ENCODE measurements at places on chromosomes 11 and 22.

DNA sequence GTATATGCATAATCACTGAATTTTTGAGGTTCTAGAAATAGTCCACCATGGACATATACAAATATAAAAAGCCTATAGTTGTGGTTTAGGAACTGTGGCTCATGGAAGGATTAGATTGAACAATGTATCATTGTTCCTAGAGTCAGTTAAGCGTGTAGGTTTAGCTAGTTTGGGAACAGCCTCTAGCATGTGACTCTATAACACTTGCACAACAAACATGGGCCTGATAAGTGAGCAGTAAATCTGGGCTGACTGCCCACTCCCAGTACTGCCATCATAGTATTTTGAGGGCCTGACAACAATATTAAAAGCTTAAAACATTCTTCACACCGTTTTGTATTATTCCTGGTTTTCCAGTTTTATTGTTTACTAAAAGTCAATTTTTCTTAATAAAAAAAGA, 47.0 kb downstream of the YAP1 start:
- peak; percentile 57 for DNase-seq

DNA sequence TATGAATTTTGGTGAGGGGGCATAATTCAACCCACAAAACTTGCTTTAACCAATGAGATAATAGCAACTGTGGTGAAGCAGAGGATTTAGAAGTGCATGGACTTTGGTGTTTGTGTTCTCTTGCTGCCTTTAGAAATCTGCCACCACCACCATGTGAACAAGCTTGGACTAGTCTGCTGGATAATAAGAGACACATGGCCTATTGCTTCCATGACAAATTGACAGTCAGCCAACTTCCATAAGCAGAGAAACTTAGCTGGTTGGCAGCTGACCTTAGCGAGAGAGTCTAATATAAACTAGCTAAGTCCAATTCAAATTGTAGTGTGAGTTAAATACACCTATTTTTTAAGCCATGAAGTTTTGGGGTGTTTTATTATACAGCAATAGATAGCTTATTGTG, 482.1 kb upstream of the ANO5 start:
- no peak for DNase-seq

DNA sequence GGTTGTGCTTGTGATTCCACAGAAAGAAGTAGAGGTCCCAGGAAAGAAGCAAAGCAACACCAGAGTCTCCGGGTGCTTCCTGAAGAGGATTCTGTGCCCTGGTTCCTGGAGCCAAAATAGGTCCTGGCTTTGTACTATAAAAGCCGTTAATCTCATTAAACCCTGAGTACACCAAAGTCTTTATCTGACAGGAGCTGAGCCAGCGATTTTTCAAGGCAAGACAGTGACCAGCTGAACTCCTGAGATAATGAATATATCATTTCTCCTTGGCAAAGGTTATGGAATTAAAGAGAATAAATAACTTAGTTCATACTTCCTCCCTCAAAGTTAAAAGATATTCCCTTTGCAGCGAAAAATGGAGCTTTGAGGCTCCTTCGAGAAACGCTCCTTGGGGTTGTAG, 5.2 kb downstream of the TMEM138 start:
- no peak for DNase-seq

- DNase-seq: no peak
These were observed 64.6 kb upstream of the SESN3 start for GRCh38 chr11:95295382-95296149.

DNA sequence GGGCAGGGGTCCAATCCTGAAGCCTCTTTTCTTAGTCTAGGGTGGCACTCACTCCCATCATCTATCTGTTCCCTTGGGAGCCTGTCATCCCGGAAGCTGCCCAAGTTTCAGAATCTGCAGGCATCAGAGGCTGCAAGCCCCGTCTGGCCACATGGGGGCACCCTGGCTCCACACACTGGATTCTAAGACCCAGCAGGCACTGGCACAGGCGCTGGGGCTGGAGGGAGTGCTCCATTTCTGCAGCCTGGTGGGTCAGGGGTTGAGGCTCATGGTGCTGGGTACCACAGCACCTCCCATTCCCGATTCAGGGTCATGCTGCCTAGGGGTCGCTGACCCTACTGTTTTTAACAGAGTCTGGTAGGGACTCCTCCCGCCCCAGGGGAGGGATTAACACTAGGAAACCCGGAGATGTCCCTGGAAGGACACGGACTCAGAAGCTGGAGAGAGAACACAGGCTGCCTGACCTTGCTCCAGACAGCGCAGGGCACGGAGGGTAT, 243.9 kb upstream of the SYN3 start:
- DNase-seq: peak; percentile 85
